Inflammatory macrophage treated with lipopolysaccharide for 4 hours (primary cell): ENCODE measurements at places on chromosomes 6 and 20.

DNA sequence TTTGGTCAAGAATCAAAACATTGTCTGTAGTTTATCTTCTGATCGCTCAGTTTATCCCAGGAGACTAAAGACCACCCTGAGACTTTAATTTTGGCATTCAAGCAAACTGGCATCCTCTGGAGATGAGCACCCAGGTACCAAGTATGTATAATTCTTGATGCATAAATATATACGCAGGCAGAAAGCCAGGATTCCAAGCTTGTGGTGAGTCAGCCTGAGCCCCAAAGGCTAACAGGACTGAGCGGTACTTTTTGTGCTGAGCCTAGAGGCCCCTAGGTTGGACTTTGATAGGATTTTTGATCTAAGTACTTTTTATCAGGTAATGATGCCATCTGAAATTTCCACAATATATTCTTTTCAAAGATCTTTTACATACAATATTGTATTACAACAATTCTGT lies 301.3 kb downstream of the TFAP2B start:
- DNase-seq, result no peak

DNA sequence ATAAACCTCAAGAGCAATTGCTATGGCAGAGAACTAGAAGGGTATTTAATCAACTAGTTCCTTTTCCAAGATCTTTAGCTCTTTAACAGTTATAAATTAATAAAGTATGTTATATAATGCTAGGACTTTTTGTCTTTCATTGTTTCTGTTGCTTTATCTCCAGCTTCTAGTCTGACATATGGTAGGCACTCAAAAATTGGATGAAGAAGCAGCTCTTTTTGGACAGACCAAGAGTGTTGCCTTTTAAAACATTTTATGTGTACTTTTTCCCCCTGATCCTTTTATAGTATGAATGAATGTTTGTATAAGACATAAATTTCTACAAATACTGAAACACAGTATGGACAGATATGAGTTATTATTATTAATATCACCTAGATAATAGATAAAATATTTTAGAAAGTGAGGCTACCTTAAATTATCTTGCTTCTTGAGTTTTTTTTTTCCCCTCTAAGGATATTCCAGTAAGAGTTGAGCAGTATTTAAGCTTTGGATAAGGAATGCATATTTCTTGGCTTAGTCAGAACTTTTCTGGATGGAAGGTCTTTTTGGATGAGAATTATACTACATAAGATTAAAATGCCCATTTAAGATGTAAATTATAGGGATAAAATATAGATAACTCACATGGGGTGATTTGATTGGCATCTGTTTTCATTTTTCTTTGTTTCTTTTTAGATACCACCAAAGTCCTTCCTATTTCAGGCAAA lies 16.6 kb downstream of the LAMA2 start:
- no peak for DNase-seq

GRCh38 chr6:45827952-45828530 lies 187.6 kb downstream of the CLIC5 start:
- DNase-seq, result no peak

GRCh38 chr20:24648919-24649318 lies 179.5 kb downstream of the SYNDIG1 start:
- no peak for DNase-seq

GRCh38 chr6:35037664-35038038 lies 103.5 kb downstream of the TCP11 start:
- no peak for DNase-seq

- no peak for DNase-seq
These were observed 2.2 kb downstream of the DLGAP4 start for GRCh38 chr20:36308353-36308752.

DNA sequence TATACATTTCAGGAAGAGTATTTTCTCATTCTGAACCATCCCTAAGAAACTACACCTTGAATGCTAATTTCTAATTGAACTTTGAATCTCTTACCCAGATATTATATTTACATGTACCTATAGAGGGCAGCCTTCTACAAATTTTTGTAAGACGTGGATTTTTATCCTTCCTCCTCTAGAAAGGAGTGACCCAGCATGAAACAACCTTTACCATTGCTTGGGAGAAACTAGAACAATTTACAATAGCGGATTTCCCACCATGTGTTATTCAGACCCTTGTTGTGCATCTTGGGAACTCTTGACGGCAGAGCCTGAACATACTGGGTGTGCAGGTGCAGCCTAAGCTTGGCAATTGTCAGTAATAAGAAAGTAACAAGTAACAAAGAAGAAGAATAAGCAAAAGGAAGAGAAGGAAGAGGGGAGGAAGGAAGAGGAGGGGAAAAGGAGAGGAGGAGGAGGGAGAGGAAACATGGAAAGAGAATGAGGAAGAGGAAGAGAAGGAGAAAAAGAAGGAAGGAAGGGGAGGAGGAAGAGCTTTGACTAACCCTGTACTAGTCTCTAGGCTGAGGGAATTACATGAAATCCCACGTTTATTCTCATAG lies 10.8 kb upstream of the TAAR1 start:
- peak; percentile 73 for DNase-seq

GRCh38 chr20:57802765-57803507 lies 93.1 kb upstream of the PMEPA1 start:
- no peak for DNase-seq

DNA sequence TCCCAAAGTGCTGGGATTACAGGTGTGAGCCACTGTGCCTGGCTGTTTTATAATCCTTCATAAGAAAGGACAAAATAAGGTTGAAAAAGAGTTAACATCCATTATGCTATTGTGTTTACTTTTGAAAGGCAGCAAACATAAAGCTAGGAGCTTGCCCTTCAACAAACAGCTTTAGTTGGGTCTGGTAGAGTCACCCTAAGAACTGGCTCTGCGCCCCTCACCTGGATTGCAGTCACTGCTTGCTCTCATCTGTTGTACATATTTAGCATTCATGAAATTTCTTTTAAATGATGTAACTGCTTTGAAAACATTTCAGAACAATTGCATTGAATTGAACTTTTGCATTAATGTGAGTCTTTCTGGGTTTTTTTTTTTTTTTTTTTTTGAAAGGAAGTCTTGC lies 38.9 kb downstream of the JARID2 start:
- DNase-seq, result no peak

DNA sequence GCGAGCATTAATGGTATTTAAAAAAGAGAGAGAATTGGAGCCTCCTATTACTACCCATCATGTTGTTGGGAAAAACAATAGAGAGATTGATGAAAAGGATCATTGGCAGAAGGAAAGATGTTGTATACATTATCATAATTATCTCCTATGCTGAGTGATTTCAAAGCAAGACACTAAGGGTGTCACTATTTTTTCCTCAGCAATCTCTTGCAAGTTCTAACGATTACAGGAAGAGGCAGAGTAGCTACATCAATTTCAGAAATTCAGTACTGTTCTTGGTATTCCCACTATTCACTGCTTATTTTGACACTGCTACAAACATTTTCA lies 891.2 kb downstream of the C6orf118 start:
- no peak for DNase-seq

DNA sequence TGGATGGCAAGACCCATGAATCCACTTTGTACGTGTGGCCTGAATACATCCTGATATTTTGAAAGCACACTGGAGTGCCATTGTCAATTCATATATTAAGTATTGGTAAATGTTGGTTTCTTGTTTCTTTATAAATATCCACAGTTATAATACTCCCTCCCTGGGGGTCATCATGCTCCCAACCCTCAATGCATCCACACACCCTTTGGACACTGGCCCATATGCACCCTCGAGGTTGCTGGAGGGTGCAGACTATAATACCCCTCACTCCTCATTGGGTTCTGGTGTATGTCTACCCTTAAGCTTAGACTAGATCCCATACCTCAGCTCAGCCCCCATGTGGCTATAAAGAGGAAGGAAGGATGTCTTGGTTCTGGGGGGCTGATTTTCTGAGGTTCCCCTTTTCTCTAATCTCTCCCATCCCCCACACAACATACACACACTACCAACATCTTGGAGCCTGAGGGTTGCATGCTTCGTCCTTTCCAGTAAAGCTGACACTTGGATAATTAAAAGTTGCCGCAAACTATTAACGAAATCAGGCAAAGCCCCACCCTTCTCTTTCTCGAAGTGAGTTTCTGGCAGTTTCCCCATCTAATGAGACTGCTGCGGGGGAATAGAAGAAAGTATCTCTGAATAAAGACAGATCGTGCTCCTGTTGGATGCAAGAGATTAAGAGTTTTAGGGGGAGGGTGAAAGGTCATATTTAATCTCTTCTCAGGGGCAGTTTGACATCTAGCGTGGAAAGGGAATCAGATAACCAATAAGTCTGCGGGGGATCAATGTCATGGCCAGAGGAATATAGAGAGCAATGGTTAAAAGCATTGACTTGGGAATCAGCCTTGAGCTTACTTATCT lies 7.4 kb downstream of the PIM1 start:
- DNase-seq, result peak; percentile 35

- DNase-seq, result no peak
These were observed 80.2 kb downstream of the CARMIL1 start for GRCh38 chr6:25359191-25359861.

GRCh38 chr6:157186785-157187181 lies 136.5 kb downstream of the TMEM242 start:
- DNase-seq, result no peak

DNA sequence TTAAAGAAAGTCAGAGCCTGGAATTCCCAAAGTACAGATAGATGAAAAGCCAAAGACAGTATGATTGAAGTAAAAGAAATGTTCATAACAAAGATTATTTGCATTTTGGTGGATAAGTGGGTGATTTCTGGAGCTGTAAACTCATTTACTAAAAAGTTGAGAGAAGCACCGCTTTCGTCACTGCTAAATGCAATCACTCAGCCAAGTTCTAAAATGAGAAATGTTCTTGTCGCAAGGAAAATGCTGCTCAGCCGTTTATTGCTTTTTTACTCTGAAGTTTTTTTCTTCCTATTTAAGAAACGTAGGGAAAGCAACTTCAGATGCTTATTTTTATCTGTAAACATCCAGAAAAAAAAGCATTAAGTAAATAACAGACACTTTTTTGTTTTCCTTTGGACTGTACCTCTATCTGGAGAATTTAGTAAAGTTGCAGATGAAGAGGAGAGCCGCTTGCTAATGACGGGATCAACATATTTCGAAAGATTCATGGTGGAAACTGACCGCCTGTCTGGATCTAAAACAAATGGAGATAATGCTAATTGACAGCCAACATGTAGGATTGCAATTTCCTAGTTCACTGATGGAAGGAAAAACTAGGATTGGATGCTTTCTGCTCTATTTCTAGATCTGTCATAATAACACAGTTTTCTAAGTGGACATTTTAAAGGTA lies 93.8 kb upstream of the BCLAF1 start:
- DNase-seq, result no peak

DNA sequence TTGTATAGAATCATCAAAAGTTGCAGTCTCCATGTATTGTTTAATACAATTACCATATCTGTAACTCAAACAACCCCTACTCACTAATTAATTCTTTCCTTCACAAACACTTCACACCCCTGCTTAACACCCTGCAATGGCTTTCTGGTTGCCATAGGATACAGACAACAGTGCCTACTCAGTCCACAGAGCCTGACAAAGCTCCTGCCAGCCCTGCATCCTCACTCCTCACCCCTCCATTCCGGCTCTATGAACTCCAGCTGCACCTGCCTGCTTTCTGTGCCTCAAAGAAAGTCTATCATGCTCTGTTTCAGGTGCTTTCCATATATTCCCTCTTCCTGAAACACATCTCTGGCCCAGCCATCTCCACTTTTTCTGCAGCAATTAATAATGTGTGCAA lies 253.4 kb downstream of the HACE1 start:
- DNase-seq, result no peak

- no peak for DNase-seq
These were observed 28.6 kb upstream of the OLIG3 start for GRCh38 chr6:137522831-137523230.

DNA sequence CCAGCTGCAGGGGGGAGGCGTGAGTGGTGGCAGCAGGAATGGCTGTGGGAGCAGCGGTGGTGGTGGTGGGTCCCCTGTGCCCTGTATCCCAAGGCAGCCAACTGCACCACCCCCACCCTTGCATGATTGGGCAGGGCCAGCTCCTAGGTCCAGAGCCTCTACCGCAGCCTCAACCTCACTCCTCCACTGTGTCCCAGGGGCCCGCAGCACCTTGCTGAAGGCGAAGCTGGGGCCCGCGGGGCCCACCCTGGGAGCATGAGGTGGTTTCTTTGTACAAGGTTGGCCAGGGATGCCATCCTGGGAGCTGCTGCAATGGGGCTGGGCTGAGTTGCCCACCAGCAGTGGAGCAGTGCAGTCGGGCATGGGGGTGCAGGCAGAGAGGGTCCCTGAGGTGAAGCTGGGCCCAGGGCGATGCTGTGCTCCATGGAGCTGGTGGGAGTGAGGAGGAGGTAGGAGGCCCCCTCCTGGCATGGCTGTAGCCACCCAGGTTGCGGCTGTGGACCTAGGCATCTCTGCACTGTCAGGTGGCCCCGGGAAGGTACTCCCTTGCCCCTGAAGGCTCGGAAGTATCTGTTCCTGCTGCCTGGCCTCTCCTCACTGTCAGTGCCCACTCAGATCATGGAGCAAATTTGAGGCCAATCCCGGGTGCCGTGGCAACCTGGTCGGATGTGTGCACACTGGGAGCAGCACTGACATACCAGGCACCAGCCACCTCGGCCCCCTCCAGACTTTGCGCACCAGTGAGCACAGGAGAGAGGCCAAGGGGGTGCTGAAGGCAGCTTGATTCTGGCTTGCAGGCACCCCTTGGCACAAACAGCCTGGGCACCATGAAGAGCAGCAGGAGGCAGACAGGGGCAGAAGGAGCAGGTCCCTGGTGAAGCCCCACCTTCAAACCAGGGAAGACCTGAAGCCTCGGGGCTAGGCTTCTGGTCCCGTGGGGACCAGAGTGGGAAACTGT lies 60.2 kb upstream of the L3MBTL3 start:
- no peak for DNase-seq

DNA sequence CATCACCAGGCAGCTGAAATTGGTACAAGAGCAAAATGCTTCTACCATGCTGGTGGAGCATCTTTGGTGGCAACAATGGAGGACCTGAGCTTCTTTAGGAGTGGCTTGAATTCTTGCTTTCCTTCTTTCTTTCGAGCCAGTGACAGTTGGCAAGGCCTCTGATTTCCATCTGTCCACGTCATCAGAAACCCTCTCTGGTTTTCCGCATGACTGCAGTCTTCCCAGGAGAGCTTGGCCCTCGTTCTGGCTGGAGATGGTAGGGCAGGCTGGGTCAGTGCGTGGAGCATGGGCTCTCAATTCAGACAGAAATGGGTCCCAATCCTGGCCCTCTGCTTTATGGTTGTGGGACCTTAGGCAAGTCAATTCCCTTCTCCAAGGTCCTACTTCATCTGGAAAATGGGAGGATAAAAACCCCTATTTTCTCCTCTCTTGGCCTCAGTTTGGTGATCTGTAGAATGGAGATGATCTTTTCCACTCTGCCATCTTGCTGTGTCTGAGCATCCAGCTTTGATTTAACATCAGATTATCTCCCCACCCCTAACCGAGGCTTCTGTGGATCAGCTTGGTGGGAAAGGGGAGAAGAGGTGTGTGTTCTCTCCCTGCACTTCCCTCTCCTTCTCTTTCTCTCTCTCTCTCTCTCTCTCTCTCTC lies 3.6 kb upstream of the BPIFB1 start:
- DNase-seq, result no peak

DNA sequence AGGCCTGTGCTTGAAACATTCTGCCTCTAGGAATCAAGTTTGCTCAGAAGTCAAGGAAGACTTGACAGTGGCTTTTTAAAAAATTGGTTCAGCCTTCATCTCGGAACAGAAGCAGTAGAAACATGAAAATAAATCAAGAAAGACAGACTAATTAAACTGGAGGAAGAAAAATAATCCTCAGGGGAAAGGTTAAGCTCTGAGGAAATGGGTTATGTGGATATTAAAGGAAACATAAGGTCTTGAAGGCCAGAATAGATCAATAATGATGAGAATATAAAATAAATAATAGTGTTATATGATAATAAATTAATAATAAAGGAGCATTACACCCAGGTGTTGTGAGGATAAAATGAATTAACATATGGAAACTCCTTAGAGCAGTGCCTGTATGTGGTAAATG lies 121.7 kb downstream of the GPR63 start:
- no peak for DNase-seq
